ENCODE measurements at places on chromosomes 6 and 20.

- no peak for DNase-seq
Measured at GRCh38 chr20:36468149-36469000, 72.9 kb upstream of the MYL9 start.

- DNase-seq: no peak
Measured at GRCh38 chr6:70371454-70372105, 41.7 kb upstream of the FAM135A start.

- no peak for DNase-seq
Measured at GRCh38 chr6:101445527-101445926, 52.0 kb downstream of the GRIK2 start.

DNA sequence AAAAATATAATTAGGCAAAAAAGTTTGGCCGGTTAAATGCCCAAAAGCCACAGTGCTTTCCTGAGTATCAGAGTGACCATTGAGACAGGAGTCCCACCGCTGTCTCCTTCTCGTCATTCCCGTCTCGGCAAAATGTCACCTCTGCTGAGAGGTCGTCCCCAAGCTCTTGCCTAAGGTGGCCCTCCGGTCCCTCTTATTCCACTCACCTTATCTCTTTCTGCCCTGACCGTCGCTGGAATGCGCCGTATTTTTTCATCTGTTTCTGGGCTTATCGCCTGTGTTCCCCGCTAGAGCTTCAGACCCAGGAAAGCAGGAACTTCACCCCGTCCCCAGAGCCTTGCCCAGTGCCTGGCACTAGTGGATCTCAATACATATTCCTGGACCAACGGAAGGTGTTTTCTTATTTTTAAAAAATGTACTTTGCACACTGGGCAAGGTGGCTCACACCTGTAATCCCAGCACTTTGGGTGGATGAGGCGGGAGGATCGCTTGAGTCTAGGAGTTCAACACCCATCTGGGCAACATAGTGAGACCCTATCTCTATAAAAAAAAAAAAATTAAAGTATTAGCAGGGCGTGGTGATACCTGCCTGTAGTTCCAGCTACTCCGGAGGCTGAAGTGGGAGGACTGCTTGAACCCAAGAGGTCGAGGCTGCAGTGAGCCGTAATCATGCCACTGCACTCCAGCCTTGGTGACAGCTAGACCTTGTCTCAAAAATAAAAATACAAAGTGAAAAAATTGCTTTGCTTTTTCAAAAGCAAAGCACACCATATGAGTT is 122.8 kb upstream of the PTPN1 start:
- no peak for DNase-seq

GRCh38 chr6:73648166-73648565 is 5.6 kb downstream of the SLC17A5 start:
- DNase-seq: no peak

DNA sequence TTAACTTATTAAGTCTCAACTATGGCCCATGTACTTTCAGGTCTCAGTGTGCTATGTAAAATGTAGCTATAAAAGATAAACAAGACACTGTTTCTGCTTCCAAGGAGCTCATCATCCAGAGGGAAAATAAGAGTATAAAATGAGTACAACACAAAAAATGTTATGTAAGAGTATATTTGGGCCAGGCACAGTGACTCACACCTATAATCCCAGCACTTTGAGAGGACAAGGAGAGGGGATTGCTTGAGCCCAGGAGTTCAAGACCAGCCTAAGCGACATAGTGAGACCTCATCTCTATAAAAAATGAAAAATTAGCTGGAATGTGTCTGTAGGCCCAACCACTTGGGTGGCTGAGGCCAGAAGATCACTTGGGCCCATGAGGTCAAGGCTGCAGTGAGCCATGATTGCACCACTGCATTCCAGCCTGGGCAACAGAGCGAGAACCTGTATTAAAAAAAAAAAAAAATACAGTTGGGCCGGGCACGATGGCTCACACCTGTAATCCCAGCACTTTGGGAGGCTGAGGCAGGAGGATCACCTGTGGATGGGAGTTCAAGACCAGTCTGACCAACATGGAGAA is 124.0 kb downstream of the EDN1 start:
- DNase-seq: no peak

- DNase-seq: no peak
Measured at GRCh38 chr20:47789764-47790579, 4.7 kb upstream of the SULF2 start.

GRCh38 chr20:37349517-37350491 is 3.9 kb downstream of the SRC start:
- DNase-seq: no peak
